ENCODE measurements at places on chromosomes 3 and 15.

DNA sequence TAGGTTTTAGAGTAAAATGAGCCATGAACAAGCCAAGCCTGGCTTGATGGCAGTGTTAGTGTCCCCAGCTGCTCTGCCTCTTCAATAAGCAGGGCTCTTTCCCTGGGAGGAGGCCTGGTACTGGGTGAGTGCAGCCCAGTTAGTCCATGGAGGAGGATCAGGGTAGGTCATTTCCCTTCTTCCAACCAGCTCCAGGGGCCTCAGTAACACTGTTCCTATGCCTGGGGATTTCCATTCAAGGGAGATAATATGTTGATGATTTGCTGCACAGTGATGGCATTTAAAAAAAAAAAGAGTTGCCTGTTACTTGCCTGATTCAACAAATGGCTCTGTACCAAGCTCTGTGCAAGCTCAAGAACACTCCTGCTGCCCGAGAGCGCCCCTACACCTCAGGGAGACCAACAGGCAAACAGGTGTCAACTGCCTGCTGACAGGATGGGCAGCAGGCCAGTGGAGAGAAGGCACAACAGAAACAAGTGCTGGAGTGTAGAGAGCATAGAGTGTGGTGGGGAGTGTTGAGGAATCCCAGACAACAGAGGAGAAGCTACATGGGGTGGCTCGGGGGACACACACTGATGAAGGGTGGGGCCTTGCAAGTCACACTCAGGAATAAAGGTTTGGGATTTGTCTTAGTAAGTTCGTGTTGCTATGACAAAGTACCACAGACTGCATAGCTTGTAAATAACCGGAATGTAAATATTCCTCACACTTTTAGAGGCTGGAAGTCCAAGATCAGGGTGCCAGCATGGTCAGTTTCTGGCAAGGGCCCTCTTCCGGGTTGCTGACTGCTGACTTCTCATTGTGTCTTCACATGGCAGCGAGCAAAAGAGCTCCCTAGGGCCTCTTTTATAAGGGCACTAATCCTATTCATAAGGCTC lies 78.6 kb upstream of the PXYLP1 start:
- DNase-seq, result no peak

- peak; percentile 26 for DNase-seq
Observed at GRCh38 chr3:104066658-104067057, 1300.1 kb upstream of the ALCAM start.

DNA sequence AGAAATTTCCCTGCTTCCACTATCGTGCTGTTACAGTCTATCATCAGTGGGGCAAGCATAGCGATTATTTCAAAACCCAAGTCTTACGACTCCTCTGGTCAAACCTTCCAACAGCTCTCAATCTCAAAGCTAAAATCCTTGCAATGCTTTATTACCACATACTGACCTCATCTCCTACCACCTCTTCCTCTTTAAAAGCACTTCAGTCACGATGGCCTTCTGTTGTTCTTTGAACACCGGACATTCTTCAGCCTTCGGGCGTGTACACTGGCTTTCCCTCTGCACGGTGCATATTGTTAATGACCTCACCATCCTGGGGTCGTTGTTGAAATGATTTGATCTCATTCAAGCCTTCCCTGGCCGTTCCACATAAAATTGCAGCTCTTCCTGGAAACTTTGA lies 31.1 kb downstream of the MAGEL2 start:
- no peak for DNase-seq

GRCh38 chr3:113405180-113405579 lies 36.1 kb downstream of the CFAP44 start:
- peak; percentile 28 for DNase-seq

DNA sequence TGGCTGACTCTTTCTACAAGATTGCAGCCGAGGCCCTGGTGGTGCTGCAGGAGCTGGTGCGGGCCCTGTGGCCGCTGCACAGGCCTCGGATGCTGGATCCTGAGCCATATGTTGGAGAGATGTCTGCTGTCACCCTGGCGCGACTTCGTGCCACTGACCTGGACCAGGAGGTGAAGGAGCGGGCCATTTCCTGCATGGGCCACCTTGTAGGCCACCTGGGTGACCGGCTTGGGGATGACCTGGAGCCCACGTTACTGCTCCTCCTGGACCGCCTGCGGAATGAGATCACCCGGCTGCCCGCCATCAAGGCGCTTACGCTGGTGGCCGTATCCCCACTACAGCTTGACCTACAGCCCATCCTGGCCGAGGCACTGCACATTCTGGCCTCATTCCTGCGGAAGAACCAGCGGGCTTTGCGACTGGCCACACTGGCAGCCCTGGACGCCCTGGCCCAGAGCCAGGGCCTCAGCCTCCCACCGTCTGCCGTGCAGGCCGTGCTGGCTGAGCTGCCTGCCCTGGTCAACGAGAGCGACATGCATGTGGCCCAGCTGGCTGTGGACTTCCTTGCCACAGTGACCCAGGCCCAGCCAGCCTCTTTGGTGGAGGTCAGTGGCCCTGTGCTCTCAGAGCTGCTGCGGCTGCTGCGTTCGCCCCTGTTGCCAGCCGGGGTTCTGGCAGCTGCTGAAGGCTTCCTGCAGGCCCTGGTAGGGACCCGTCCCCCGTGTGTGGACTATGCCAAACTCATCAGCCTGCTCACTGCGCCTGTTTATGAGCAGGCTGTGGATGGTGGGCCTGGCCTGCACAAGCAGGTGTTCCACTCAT lies 20.3 kb downstream of the CAND2 start:
- DNase-seq, result no peak

- DNase-seq, result no peak
Observed at GRCh38 chr15:66564136-66565041, 1.4 kb downstream of the LCTL start.

DNA sequence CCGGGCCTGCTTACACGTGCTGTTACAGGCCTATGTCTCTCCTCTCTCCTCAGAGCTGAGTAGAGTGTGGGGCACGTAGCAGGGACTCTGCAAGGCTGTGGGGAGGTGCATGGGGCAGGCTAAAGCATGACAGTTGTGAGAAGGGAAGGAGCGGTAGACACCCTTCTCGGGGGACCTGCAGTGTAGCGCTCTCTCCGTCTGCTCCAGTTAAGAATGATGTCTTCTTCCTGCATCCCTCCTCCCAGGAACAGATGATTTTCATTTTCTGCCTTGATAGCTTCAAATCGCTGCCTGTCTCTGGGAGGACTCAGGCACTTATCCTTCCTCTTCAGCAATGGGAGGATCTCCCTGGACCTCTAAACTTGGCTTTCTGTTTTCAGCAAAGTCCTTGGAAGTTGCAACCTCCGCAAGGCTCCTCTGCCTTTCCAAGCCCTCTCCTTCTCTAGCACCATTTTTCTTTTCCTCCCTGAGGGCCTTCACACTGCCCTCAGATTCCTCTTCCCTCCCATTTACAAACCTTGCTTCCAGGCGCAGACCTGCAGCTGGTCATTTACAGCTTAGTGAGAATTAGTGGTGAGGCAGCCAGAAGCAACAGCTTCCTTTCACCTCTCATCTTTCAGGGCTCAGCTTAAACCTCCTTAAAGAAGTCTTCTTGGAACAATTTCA lies 23.4 kb upstream of the TLE3 start:
- no peak for DNase-seq

DNA sequence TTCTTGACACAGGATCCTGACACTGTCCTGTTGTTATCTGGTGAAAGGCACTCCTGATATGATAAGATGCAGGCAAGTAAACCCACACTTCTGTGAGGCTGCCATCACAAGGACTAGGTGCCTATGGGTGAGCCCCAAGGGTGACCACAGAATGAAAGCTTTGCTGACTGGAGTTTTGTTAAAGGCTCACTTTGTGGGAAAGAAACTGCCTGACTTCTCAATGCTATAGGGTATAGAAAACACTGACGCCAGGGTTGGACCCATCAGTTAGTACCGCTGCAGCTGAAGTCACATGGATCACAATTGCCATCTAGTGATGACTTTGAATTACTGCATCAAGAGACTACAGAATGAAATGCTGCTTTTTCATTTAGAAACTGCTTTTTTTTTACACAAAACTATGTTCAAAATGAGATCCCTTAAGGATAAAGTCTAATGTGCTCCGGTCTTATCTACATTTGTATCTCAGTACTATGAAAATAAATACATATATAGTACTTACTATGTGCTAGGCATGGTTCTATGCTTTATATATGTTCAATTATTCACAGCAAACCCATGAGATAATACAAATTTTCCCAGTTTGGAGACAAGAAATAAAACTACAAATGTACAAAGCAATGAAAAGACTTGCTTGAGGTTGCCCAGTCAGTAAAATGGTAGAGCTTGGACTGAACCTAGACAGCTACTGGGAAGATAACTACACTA lies 64.2 kb upstream of the CMSS1 start:
- DNase-seq, result peak; percentile 85

DNA sequence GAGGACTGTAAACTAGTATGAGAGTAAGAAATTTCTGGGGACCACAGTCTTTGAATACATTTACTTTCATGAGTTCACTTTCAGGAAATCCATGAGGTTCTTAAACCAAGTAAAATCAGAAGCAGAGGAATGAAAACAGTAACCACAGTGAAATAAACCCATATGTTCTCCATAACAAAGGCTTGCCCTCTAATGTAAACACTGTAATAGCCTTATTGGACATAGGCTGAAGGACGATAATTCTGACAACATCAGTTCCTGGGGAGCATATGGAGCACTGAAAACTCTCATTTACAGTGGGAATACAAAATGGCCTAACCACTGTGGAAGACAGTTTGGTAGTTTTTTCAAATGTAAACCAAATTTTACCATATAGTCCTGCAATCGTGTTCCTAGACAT lies 965.8 kb downstream of the NSUN3 start:
- DNase-seq, result no peak

DNA sequence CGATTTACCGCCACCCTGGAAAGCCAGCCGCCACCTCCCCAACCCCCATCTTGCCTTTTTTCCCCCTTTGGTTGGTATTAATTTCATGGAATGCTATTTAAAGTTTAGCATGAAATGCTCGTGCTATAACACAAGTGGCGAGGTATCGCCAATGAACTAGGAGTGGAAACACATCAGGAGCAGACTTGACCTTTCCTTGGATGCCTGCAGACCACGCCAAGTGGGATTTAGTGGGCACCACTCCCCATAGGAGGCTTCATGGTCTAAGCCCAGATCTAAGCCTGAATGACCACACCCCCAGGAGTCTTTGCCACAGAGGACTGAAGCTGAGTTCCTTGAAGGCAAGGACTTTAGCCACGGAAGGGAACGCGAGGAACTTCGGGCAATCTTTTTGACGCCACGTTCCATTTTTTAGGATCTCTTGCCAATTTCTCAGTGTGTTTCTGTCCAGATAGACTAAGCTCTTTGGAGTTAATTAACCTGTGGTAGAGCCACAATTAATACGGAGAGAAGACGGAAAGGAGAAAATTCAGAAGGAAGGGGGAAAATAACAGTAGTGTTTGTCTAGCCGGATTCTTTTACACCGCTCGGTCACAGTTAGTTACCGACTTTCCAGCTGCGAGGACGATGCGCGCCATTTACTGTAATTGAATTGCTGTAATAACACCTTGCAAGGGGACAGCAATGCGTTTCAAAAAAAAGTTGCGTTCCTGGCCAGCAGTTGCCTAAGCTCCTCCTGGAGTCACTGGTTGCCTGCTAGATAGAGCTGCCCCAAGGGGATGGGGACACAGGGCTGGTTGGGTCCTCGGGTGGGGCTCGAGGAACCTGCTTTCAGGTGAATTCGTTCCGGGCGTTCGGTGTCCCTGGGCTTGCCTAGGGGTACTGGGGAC lies 37.1 kb downstream of the NR2F2 start:
- no peak for DNase-seq

DNA sequence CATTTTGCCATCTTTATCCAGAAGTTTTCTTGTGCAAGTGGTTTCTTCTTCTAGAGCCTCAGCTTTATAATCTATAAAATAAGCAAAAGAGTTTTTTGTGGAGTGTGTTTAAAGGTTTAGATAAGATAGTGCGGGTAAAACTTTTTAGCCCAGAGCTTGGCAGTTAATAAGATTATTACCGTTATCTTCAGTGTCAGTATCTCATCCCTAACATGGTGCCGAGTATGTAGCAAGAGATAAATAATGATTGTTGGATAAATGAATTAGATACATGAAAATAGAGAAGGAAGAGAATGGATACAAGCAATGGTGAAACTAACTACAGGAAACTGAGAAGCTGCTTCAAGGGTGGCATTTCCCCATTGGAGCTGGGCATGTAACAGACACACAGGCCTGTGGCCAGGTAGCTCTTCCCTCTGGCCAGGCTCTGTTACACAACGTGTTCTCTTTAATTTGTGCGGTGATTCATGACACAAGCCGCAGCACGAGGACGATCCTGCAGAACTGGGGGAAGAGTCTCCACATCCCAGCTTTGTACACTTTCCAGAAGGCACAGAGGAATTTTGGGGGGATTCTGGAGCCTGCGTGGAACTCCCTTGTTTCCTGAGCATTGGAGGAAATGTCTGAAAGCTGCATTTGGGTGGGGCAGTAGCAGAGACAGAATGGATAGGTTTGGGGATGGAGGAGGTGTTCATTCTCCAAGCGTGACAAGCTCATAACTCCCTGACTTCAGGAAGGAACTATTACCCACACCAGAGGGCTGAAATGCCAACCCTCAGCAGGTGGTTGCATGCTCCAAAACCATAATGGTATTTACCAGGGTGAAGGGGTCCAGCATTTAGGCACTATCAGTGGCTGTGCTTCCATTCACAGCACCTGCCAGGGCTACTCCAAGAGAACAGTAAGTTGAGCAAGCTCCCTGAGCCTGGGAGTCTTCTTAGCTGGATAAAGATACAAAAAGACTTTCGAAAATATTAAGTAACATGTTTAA lies 14.2 kb upstream of the ST6GAL1 start:
- no peak for DNase-seq

DNA sequence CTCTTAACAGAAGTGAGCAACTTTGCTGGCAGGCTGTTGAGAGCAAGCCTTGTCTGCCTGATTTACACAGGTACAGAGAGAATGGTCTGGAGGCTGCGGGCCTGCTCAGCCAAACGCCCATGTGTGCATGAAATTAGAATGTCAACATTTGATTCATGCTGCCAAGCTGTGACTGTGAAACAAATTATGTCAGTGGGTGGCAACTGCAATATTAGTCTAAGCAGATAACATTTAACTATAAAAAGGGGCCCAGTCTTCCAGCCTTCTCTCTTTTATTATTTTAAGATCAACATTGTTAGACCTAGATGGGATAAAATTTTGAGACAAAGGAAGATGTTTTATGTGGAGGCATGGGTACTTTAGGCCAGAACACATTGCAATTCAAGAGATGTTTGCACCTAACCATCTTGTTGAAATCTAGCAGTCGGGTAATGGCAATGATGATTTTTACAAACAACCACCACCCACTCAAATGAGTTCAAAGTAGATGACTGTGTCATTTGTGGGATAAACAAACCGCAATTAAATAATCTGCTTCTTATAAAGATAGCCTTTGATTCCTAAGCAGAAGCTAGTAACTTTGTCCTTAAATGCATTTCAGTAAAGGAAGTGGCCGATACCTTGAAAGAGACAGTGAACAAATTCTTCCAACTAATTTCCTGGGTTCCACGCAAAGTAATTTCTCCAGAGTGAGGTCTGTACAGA lies 70.2 kb downstream of the FOXB1 start:
- peak; percentile 52 for DNase-seq

- no peak for DNase-seq
Observed at GRCh38 chr3:100606894-100607512, 2.4 kb upstream of the ADGRG7 start.
